WTC11 (cell line): ENCODE measurements at places on chromosomes 2 and 18. TPM values are rescaled to one million over a fixed set of nuclear protein-coding genes. Genes with fewer than 3 reads are reported as not detected.

Gene TCF23
- total RNA-seq: 0.05 to 0.14 TPM (median 0.13 TPM) in 3 replicates

Gene RESP18
- total RNA-seq: not detected in 3 replicates

Gene SDC1
- total RNA-seq: 47.3 to 52.6 TPM (median 52.6 TPM) in 3 replicates

Gene AQP12A
- not detected in 3 replicates for total RNA-seq

Gene MTCL1
- 50.0 to 64.3 TPM (median 52.9 TPM) in 3 replicates for total RNA-seq

Gene SULT1C2
- total RNA-seq: 2.2 to 3.4 TPM (median 2.6 TPM) in 3 replicates

Gene IL1R2
- total RNA-seq: 0.22 TPM in 1 of 3 replicates, not detected in the others

Gene KATNAL2
- total RNA-seq: 9.9 to 12.1 TPM (median 11.7 TPM) in 3 replicates

Gene CKAP2L
- 17.7 to 25.6 TPM (median 17.9 TPM) in 3 replicates for total RNA-seq

Gene HOXD4
- total RNA-seq: not detected in 3 replicates

Gene CIDEA
- total RNA-seq: 0.23 to 0.50 TPM (median 0.23 TPM) in 3 replicates

GRCh38 chr2:179518830-179519229 is 254.2 kb upstream of the SESTD1 start:
- DNase-seq: no peak

DNA sequence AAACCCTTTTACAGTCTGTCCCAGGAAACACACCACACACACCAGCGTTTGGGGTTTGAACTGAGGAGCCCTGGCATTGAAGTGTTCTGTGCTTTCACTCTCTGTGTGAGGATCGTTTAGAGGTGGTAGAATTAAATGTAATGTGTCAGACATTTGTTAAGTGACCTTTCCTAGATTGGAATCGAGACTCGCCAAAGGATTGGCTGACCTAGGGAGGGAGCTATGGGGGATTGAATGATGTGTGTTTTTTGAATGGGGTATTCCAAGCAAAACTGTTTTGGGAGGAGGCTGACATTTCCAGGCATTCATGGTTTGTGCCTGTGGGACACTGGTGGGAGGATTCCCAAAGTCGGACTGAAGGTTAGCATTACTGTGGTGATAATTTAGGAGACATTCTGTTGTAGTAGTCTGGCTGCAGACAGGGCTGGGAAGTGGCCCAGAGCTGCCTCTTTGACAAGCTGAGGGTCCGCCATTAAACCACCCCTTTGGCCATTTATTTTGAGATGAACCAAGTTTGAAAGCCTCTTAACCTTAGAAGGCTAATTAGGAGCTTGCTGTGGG is 1.7 kb downstream of the MYO1B start:
- DNase-seq: no peak

DNA sequence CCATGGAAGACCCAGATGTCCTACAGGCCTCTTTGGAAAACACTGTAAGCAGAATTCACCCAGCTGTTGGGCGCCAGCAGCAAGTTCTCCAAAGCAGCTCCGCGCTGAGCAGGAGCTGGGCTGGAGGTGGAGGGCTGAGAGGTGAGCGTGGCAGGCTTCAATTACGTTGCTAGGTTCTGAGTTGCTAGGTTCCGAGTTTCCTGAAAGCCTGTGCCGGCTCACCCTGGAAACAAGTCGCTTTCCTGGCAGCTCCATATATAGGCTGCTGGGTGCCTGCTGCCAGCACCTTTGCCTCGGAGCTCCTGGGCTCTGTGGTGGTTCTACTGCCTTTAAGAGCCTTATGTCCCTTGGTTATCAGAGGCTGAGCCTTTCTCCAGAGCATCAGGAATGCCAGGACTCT is 14.4 kb upstream of the EGR4 start:
- DNase-seq: no peak

DNA sequence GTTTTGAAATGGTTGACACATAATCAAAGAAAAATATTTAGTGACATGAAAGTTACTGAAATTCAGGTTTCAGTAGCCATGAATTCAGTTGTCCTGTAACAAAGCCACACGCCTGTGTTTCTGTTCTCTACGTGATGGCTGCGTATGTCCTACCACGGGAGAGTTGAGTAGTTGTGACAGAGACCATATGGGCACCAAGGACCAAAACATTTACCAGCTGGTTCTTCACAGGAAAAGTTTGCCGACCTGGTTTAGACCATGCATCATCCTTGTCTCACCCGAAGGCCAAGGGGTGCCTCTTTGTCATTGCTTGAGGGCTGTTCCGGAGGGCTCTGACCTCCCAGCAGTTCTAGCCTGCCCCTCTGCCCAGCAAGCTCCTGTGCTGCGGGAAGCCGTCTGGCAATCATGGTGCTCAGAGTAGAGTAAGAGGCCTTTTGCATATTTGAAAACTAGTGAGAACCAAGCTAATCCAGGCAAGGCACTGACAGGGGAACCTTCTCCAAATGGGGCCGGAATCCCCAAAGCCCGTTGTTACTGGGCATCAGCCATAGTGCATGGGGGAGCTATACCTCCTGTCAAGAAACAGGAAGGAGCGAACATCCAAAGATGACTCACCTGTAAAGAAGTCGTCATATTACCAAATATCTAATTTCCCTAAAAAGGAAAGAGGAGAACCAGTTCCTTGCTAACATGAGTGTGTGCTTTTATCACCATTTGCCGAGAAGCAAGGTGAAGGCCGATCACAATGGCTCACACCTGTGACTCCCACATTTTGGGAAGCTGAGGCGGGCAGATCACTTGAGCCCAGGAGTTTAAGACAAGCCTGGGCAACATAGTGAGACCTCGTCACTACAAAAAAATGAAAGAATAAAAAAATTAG is 92.6 kb upstream of the RAB12 start:
- DNase-seq: no peak

- no peak for DNase-seq
These were observed 10.9 kb upstream of the FHL2 start for GRCh38 chr2:105409717-105410116.

DNA sequence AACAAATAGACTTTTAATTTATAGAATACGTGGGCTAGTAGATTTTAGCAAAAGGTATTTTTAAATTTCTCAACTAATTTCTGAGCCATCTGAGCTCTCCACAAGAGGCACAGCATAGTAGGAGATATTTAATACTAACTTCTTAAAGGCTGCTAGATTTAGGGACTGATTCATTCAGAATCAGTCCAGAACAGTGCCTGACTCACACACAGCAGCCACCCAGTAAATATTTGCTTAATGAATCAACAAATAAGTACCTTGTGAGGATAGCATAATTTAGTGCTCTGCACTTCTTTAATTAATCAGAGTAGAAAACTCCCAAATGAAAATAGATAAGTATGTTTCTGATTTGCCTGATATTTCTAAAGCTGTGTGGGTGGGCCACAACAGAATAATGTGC is 35.6 kb upstream of the SYT4 start:
- no peak for DNase-seq

- no peak for DNase-seq
These were observed 353.2 kb downstream of the METTL4 start for GRCh38 chr18:2218101-2218500.

DNA sequence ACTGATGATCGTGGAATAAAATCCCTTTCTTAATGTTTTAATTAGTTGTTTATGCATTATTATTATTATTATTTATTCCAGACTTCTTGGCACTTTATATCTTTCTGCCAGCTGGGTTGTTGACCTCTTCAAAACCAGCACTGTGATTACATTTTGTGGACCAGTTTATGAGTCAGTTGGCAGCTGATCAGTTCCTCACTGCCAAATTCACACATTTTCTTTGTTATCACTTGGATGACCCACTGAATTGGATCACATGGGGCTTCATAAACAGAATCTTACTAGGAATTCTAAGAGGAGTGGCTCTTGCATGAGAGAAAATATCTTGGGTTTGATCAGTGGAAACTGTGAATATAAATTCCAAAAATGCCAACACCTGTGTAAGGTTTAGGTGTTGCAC is 321.8 kb upstream of the SPRED2 start:
- DNase-seq: no peak

DNA sequence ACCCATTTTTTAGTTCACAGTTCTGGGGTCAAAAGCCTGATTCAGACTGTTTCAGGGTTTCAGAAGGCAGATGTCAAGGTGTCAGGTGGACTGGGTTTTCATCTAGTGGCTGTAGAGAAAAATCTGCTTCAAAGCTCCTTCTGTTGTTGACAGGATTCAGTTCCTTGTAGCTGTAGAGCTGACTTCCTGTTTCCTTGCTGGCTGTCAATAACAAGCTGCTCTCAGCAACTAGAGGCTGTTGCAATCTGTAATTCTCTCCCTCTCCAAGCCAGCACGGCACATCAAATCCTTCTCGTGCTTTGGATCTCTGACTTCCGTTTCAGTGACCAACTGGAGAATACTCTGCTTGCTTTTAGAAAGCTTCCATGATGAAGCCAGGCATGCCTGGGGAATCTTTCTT is 179.4 kb downstream of the DOK6 start:
- no peak for DNase-seq

DNA sequence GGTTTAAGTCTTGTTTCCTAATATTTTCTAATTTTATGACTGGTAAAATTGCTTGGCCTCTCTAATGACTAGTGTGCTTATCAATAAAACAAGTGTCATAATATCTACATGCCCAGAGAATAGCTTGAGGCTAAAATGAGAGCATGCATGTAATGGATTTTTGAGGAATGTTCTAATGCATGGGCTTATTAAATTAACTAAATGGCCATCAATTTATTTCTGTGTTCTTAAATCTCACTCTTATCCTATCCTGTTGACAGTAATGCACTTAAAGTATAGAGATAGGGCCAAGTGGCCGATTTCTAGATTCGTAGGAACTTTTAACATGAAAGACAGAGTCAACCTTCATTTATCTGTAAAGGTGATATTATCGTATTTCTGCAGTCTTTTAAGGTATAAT is 252.4 kb upstream of the COL3A1 start:
- no peak for DNase-seq

GRCh38 chr2:24579053-24579803 is 88.2 kb downstream of the NCOA1 start:
- no peak for DNase-seq

DNA sequence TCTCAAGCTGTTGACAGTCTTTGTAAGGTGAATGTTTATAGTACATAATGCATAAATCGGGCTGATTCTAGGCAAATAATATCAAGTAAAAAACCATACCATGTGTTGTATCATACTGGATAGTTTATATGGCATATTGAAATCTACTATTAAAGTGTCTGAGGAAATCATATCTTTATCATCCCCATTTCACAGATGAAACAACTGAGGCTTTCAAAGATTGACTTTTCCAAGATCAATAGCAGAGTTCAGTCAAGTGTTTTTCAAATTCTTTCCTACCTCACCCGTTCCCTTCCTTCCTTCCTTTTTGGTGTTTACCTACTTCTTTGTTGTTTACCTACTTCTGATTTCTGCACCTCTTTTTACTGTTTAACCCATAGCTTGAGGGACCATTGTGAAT is 2.0 kb downstream of the LYPD6 start:
- DNase-seq: no peak

DNA sequence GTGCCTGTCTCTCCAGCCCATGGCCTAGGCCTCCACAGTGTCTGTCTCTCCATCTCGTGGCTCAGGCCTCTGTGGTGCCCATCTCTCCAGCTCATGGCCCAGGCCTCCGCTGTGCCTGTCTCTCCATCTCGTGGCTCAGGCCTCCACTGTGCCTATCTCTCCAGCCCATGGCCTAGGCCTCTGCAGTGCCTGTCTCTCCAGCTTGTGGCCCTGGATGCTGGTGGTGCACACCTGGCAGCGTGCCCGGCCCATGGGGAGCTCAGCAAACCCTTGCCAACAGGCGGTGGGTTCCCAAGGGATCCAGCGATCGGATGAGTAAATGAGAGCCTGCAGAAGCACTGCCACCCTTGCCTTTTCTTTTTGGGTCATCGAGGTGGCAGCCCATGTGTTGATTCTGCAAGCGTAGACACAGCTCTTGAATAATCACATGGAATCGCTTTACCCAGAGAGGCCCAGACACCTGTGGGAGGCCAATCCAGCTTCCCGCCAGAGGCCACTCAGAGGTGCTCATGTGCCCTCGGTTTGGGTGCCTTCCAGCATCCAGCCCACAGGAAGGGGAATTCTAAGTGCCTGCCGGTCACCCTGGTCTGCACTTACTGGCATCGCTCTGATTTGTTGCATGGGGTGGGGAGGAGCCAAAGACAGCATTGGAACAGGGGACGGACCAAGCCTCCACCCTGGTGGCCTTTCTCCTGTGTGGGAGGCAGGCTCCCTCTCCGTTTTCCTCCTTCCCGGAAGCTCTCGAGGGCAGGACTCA is 101.8 kb upstream of the HDAC4 start:
- DNase-seq: no peak

DNA sequence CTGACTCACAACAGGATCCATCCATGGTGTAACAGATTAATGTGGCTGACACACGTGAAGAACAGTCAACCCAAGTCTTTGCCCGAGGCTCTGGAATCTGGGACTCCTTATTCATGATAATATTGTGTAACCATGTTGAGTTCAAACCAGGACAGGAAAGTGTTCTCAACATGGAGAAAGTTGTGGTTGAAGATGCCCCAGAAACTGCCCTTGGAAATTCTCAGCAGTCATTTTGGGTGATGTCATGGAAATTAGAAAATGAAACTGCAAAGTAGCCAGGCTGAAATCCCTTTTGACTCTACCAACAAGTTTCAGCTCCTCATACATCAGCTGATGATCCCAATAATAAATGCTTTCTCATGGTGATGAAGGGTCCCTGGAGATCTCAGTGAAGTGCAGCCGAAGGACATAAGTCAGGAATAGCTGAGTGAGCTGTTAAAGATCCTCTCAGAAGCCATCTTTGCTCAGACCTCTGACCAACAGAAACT is 307.7 kb downstream of the TNS1 start:
- no peak for DNase-seq

DNA sequence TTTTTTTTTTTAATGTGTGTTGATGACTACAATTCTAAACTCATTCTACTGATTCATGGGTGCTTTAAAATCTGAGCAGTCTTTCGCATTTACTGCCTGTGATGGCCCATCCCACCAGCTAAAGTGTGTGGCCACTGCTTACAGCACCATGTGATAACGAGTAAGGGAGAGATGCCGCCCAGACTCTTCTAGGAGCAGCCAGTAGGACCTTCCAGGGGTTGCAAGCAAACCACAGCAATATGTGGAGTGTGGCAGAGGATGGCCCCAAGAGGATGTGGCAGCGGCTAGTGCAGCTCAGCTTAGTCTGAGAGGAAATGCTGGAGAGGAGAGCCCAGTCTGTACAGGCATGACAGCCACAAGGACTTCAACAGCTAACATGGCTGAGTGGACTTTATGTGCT is 14.9 kb downstream of the IL1B start:
- DNase-seq: no peak
